H4 (cell line): ENCODE measurements at places on chromosomes 7 and 10.

- no peak for DNase-seq
Measured at GRCh38 chr7:72028267-72028666, 383.9 kb downstream of the CALN1 start.

- no peak for DNase-seq
Measured at GRCh38 chr10:3064423-3064822, 2.9 kb upstream of the PFKP start.

DNA sequence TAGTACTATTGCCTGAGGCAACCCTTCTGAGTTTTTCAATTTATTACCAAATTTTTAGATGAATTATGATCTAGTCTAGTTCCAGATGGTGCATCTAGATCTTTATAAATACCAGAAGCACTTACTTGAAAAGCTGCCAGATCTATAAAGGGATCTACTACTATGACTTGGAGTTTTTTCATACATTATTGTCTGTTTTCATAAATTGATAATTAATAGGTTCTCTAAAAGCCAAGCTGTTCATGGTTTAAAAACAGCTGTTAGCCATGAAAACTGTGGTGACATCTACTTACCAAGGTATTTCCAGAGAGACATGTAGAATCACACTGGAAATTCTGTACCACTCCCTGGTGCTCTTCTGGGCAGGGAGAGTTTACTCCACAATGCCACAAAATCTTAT, 786.5 kb upstream of the C7orf33 start:
- no peak for DNase-seq

DNA sequence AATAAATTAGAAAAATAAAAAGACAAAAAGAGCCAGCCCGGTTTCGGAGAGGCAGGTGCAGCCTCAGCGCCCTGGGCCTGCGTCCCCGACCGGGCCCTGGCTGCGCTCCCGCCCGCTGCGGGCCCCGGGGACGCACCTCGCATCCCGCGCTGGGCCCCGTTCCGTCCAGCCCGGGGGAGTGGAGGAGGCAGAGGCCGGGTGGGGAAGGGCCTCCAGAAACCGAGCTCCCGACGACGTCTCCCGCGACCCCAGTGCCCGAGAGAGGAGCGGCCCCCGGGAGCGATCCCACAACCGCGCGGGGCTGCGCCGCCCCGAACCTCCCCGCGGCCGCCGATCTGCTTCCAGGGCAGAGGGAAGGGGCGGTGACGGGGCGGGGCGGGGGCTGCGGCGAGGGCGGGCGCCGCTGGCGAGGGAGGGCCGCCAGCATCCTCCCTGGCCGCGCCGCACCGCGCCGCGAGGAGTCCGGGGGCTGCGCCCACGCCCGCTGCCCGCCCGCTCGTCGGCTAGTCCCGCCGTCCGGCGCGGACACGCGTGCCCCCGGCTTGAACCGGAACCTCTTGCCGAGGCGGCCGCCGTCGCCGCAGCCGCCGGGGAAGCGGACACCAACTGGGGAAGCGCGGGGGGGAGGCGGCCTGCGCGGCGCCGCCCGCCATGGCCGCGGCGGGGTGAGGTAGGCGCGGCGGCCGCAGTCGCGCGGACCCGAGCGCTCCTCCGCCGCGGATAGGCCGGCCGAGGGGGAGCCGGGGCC, at the start of gene CCNY:
Gene CCNY, plus strand, starts transcription at position 426 of the 748 bp plus-strand sequence. CDS start 545 bp downstream, outside the sequence.
- DNase-seq = peak; percentile 17

- no peak for DNase-seq
Measured at GRCh38 chr10:130227883-130228282, 91.7 kb downstream of the GLRX3 start.

DNA sequence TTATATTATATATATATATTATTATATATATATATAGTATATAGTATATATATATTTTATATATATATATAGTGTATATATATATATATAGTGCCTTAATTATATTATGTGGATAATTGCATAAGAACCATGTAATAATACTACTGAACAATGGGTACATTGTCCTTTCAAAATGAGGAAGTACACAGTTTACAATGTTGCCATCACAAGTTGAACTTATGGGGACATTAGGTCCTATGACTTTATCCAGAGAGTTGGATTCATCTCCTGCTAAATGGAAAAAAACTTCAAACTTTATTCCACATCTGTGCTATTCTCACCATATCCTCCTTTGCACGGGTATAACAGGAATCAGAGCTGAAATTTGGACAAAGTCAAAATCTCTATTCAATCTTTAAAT, 105.0 kb upstream of the AGR3 start:
- no peak for DNase-seq

DNA sequence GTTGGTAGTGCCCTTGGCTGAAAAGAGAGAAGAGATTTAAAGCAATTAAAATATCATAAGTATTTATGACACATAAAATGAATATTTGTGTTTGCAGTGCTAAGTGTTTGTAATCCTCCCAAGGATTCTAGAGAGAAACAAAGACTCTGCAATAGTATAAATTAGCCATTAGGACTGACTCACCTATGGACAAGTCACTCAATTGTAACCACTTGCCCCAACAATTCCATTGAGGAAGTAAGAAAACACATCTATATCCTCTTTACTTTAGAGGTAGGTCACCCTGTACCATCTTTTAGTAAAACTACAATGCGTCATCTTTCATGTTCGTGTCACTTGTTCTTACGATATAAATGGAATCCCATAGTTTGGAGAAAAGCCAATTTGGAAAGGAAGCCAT, 85.7 kb upstream of the INHBA start:
- no peak for DNase-seq

- DNase-seq = peak; percentile 91
Measured at GRCh38 chr7:137081321-137082093, 213.1 kb downstream of the CHRM2 start.

DNA sequence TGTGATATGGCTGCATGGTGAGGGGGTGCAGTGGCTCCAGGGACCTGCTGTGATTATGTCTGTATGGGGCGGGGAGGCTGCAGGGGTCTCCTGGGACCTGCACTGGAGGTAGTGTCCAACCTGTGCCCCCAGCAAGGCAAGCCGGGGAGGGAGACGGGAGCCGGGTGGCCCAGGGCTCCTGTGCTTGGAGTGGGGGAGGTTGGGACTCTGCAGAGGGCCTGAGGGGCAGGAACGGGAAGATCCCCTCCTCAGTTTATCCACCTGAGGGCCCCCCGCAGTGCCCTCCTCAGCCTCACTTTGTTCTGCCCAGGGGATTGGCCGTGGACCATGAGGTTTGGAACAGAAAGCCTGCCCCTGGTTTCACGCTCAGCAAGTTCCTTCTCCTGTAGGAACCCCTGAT, 22.8 kb upstream of the PWWP2B start:
- DNase-seq = no peak

- DNase-seq = no peak
Measured at GRCh38 chr7:127978421-127978820, 52.8 kb downstream of the LRRC4 start.

DNA sequence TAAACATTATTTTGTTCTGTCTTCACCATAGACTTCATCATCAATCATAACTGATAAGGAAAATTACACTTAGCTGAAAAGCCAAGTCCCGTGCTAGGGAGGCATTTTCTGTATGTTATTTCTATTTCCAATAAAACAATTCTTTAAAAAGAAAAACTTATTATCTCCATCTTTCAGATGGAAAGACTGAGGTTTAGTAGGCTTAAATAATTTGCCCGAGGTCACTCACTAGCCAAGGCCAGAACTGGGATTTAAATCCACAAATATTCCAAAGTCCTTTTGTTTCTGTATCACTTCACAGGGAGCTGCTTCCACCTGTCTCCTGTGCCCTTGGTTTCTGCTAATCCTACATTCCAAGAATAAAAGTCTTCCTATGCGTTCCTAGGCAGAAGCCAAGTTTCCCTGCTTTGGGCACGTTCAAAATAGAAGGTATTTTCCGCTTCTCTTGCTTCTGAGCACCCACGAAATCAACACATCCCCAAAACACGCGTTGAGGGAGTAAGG, 732 bp downstream of the CPVL start:
- DNase-seq = no peak

DNA sequence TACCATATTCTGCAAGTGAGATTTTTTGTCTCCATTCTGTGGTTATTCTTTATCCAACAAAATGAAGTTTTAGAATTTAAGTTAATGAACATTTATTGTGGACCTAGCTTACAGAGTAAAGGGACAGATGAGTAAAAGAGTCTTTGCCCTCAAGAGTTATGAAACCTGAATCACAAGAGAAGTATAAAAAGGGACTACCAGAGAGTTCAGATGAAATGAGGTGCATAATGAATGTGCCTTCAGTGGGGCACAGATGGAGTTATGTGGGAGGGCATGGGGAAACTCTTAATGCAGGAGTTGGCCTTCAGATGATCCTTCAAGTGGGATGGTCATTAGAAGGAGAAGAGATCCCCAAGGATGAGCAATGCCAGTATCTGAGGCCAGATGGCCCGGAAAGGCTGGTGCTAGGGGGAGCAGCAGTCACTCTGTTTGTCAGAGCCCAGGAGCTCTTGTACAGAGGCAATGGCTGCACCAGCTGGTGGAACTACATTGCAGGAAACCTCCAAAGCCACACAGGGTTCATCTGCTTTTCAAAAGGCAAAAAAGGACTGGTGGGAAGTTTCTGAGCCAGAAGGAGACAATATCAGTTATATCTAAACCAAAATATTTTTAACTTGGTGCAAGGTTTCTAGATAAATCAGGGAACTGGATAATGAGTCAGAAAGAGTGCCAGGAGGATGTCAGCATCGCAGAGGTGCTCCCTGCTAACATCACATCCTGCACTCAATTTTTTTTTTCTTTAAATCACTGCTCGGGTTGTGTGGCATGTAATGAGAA, 162.0 kb downstream of the KLF6 start:
- no peak for DNase-seq

DNA sequence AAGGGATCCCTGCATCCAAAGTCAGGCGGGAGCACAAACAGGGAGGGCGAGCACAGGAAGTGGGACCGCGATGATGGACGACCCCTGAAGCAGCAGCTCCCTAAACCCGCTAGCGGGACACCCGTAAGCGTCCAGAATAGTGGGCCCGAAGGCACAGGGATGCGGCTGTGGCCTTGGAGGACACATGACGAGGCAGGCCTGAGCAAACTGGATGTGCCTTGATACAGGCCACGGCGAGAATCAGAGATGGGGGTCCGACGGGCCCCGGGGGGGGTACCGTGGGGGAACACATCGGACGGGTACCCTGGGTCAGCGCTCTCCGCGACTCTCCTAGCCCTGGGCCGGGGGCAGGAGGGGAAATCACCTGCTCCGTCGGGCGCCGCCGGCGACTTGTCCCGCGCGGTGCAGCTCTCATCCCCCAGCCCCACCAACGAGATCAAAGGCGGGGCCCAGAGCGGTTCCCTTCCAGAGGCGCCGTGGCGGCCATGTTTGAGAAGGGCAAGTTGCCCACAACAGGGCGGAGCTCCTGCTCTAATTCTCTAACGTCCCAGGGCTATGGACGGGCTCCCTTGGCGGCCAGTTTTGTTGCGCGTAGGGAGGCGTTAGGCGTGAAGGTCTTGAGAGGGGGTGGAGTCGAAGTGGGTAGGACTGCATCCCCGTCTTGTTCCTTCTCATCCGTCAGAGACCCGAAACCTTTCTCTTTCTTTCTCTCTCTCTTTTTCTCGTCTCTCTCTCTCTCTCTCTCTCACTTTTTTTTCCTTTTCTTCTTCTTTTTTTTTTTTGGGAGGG, at the start of gene CUEDC2:
Gene CUEDC2, minus strand, starts transcription at position 413 of the 789 bp plus-strand sequence. CDS start 7,386 bp downstream, outside the sequence.
- peak; percentile 95 for DNase-seq

DNA sequence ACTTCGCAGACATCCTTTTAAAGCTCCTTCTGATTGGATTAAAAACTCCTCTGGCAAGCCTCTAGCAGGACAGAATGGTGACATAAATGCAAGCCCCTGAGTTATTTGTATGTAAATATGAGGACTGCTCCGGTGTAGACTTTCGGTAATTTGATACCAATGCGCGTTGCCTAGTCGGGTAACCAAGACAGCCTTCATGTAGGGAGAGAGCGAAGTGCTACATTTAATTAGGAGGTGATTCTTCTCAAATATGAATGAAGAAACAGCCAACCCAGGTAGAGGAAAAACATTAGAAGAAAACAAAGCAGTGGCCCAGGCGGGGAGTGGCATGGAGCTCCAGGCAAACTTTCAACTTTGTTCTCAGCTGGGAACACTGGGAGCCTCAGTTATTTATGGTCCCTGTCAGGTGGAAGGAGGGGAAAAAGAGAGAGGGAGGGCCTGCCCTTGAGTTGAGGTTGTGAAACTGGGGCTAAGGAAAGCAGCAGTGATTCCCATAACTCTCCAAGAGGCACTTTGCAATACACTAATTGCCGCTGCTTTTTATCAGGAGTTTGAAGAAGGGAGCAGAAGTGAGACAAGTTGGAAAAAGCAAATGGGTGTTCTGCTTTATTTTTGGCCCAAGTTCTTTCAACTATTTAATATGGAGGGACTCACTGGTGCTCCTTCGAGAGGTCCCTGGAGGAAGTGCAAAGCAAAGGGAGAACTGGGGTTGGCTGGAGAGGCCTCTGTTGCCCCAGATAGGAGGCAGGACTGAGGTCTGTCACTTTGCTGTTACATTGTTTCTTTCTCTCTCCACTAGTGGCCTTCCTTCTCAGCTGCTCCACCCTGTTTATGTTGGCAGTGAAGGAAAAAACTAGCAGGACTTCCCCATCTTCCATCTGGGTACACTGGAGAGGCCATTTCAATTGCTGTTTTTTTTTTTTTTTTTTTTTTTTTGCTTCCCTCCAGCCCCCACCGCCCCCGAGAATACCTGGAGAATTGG, 234.6 kb upstream of the CCDC6 start:
- peak; percentile 26 for DNase-seq

DNA sequence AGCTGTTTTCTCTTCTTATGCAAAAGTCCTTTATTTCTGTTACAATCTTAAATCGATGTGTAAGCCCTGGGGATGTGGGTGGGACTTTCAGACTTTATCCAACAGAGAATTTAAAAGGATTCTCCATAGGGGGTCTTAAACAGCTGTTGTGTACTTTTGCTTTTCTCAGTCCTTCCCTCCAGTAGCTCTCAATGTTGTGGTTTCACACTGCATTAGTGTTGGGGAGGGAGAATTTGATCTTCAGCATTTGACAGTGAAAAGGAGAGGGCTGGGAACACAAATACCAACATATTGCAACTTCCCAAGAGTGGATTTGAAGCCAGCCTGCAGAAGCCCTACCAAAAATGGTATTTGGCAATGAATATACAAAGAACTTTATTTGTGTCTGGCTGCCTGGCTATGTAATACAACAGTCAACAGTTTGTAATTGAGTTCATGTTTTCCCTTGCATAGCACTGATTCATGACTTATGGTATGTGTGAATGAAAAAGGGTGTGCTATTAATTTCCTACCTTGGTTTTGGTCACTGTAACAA, 80.1 kb upstream of the CAPZA2 start:
- DNase-seq = peak; percentile 77

GRCh38 chr7:76513817-76514799, 3.8 kb downstream of the UPK3B start:
- DNase-seq = no peak

- no peak for DNase-seq
Measured at GRCh38 chr10:71795248-71795647, 21.9 kb upstream of the VSIR start.

DNA sequence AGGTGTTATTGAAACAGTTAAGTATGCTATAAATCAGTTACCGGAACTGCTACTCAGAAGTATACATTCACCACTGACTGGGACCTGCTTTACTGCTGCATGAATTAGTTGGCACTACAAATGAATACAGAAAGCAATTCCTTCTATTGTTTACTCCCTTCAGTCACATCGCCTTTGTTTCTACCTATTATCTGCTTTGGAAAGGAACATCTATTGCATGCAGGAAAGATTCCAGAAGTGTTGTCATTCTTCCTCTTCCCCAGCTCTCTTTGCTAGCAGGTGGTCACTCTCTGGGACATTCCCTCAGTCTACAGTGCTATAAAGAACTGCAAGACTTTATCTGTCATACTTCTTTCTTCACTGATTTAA, 131.3 kb downstream of the ANK3 start:
- no peak for DNase-seq

- peak; percentile 38 for DNase-seq
Measured at GRCh38 chr7:123712619-123713018, 36.2 kb downstream of the WASL start.
